Brain (organoid and tissue), 16 donors: ENCODE measurements at places on chromosomes 11 and 22.

DNA sequence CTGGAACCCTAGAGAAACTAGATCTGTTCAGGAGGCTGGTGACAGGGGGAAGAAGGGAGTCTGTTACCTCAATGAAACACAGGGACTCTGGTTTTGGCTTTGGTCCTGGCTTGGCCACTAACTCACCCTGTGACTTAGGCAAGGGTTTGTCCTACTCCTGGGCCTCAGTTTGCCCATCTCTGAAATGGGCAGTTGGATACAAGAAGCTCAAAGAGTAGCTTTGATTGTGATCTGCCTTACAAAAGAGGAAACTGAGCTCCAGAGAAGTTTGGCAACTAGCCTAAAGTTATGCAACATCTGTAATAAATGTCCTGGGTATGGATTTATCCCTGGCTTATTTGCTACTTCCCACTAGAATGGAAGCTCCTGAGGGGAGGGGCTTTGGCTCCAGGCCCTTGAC, 24.0 kb upstream of the LMO1 start:
- DNase-seq, result no peak

DNA sequence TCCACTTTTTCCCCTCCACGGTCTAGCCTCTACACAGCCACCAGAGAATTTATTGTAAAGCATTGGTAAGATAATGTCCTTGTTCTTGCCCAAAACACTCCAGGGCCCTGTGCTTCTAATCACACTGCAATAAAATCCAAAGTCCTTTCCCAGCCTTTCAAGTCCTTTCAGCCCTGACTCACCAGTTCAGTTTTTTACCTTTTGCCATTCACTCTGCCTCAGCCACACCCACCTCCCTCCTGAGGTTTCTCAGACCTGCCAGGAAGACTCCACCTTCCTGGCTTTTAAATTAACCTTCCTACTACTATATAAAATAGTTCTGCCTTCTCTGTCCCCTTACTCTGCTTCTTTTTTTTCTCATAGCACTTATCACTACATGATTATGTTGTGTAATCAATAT, 91.0 kb upstream of the ARHGAP32 start:
- DNase-seq, result no peak

DNA sequence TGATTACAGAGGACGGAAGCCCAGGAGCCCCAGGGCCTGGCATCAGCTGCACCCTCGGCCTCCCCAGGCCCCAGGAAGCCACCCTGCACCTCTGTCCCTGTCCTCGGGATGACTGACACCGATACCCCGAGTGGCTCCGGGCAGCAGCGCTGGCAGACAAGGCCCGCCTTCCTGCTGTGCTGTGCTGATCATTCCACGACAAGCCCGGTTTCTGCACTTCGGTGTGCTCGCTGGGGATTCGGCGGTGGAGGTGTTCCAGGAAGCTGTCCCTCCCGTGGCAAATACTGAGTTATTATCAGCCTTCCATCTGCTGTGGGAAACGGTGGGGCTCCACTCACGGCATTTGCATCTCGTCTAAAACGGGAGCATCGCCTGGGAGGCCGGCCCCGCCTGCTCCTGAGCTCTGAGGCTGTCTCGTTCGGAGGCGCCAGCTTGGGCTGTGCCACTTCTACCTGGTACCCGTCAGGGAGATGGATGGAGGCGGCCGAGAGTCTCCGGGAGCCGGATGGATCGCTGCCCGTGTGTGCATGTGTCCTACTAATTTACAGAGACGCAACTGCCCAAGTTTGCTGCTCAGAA, 506.1 kb downstream of the BRD1 start:
- peak; percentile 51 for DNase-seq

- no peak for DNase-seq
Measured at GRCh38 chr11:44032299-44033085, 15.3 kb upstream of the ACCSL start.
